Spleen (tissue), 13 donors: ENCODE measurements at places on chromosomes 1 and 21. TPM values are rescaled to one million over a fixed set of nuclear protein-coding genes. Genes with fewer than 3 reads are reported as not detected.

KCNJ10 gene
- polyA plus RNA-seq: 3.8 TPM

DUSP23 gene
- polyA plus RNA-seq: 45.0 TPM

LAX1 gene
- polyA plus RNA-seq: 5.9 TPM

PLXNA2 gene
- 2.1 TPM for polyA plus RNA-seq

AGPAT3 gene
- 20.7 TPM for polyA plus RNA-seq

ST6GALNAC5 gene
- polyA plus RNA-seq: 0.15 TPM

YARS1 gene
- 27.8 TPM for polyA plus RNA-seq

FCRL6 gene
- 0.52 TPM for polyA plus RNA-seq

KIF21B gene
- polyA plus RNA-seq: 4.5 TPM

BCAN gene
- 0.10 TPM for polyA plus RNA-seq

JTB gene
- polyA plus RNA-seq: 204 TPM

CD1C gene
- polyA plus RNA-seq: 55.0 TPM

RPL5 gene
- polyA plus RNA-seq: 3,435 TPM

CD46 gene
- polyA plus RNA-seq: 73.4 TPM

TNNT2 gene
- polyA plus RNA-seq: 3.8 TPM

PAQR6 gene
- 2.3 TPM for polyA plus RNA-seq

ZBTB8B gene
- under 0.01 TPM for polyA plus RNA-seq

UAP1 gene
- 15.0 TPM for polyA plus RNA-seq

ANKRD65 gene
- polyA plus RNA-seq: 2.3 TPM

BTBD8 gene
- polyA plus RNA-seq: 0.55 TPM

FAM151A gene
- 2.9 TPM for polyA plus RNA-seq

SLC44A5 gene
- polyA plus RNA-seq: 0.76 TPM

ZNF648 gene
- not detected for polyA plus RNA-seq

KRTAP11-1 gene
- polyA plus RNA-seq: not detected

TAF5L gene
- 7.7 TPM for polyA plus RNA-seq

LRIF1 gene
- 16.5 TPM for polyA plus RNA-seq

OR2L13 gene
- 0.14 TPM for polyA plus RNA-seq

KCNN3 gene
- polyA plus RNA-seq: 0.54 TPM

CELA3B gene
- 0.24 TPM for polyA plus RNA-seq
